ENCODE measurements at places on chromosomes 6 and 20.

DNA sequence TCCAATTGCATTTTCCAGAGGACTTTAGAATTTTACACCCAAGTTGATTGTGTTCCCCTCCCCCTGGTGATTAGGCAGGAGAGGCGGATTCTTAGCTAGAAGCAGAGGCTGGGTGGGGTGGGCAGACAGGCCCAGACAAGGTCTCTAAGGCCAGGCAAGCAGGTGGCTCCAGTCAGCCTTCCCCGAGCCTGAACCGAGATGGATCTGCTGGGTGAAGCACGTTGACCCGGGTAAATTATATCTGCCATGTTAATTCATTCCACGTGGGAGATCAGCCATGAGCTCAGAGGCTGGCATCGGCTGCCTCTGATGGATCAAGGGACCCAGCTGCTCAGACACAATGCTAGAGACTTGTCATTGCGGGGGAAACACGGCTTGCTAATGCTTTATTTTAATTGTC, 159.5 kb upstream of the MAFB start:
- no peak for ATAC-seq
- no peak overlapping the region for H3K27ac ChIP-seq
- no peaks in the 10 kb centered on the region for H3K4me1 ChIP-seq
- H3K36me3 ChIP-seq, result no peaks in the 10 kb centered on the region
- H3K4me3 ChIP-seq, result no peak overlapping the region

- ATAC-seq, result no peak
- H3K27me3 ChIP-seq, result peaks cover 42% of the 10 kb centered on the region
- H3K27ac ChIP-seq, result no peak overlapping the region
- H3K36me3 ChIP-seq, result no peaks in the 10 kb centered on the region
- no peaks in the 10 kb centered on the region for H3K4me1 ChIP-seq
- H3K4me3 ChIP-seq, result no peak overlapping the region
These were observed 31.5 kb upstream of the FKBP1A start for GRCh38 chr20:1424336-1424735.

GRCh38 chr6:130152908-130153510, 69.7 kb downstream of the SAMD3 start:
- no peaks in the 10 kb centered on the region for H3K27me3 ChIP-seq
- H3K36me3 ChIP-seq, result no peaks in the 10 kb centered on the region
- no peak overlapping the region for H3K4me3 ChIP-seq

GRCh38 chr6:5670381-5670780, 336.3 kb downstream of the NRN1 start:
- no peak overlapping the region for H3K27ac ChIP-seq
- H3K4me3 ChIP-seq, result no peak overlapping the region
- H3K4me1 ChIP-seq, result peaks cover 11% of the 10 kb centered on the region
- no peaks in the 10 kb centered on the region for H3K36me3 ChIP-seq

DNA sequence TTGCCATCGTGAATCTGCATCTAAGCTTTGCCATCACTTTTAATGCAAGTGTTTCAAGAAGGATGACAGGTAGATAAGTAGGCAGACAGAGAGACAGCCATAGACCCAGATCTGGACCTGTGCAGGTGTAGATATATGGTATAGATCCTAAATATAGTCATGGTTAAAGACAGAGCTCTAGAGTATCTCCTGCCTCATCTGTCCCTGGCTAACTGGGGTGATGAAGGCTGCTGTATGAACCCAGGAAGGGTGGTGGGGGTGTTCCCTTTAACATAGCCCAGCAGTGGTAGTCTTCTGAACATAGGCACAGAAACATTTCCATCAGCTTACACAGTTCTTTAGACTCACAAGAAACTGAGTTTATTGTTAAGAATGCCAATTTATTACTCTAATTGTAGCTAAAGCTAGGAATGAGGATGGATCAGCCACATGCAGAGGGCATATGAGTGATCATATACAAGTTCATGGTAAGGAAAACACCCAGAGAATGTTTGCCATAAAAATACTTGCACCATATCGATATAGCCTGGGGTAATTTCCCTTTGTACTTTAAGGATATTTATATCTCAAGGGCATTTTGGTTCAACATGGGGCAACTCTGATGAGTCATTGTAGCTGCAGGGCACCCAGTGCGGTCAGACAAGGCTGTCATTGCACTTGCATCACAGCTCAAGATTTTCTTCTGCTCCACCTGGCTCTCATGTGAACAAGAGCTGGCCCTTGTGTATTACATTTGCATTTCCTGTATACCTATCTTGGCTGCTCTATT, 587.2 kb downstream of the EPM2A start:
- no peak overlapping the region for H3K4me3 ChIP-seq
- ATAC-seq, result peak; percentile 49
- no peaks in the 10 kb centered on the region for H3K27me3 ChIP-seq
- no peak overlapping the region for H3K27ac ChIP-seq
- H3K4me1 ChIP-seq, result no peaks in the 10 kb centered on the region
- H3K36me3 ChIP-seq, result no peaks in the 10 kb centered on the region

GRCh38 chr6:170124836-170125235, 166.0 kb downstream of the DLL1 start:
- H3K27ac ChIP-seq, result no peak overlapping the region
- no peak for ATAC-seq
- no peaks in the 10 kb centered on the region for H3K27me3 ChIP-seq
- no peaks in the 10 kb centered on the region for H3K4me1 ChIP-seq
- no peaks in the 10 kb centered on the region for H3K36me3 ChIP-seq

- H3K4me3 ChIP-seq, result no peak overlapping the region
- H3K4me1 ChIP-seq, result no peaks in the 10 kb centered on the region
- ATAC-seq, result no peak
These were observed 257.8 kb downstream of the CDC5L start for GRCh38 chr6:44645276-44645675.

Data from gastroesophageal sphincter (tissue), 4 donors.